ENCODE measurements at places on chromosomes 13 and 19. TPM values are rescaled to one million over a fixed set of nuclear protein-coding genes. Genes with fewer than 3 reads are reported as not detected.

- DNase-seq, result no peak
Measured at GRCh38 chr13:112234131-112234875, 141.9 kb upstream of the SPACA7 start.

GRCh38 chr19:4067396-4068046 lies 822 bp upstream of the ZBTB7A start:
- DNase-seq, result no peak

DNA sequence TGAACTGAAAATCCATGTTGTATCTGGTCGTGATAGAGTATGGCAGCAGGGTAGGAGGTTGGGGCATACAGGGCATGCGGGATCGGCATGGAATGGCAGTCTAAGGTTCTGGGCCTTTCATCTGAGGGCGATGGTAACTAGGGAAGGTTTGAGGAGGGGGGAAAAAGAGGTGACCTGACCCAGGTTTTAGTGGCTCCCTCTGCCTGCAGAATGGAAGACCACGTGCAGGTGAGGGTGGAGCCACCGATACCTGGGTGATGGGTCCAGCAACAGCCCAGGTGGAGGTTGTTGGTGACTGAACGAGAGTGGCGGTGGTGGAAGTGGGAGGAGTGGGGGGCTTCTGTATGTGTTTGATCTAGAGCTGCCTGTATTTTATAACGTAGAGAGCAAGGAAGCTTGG lies 3.8 kb downstream of the ZNF749 start:
- no peak for DNase-seq

F7 gene
- not detected for total RNA-seq

All from bronchial epithelial cell (primary cell).